ENCODE measurements at places on chromosomes 6 and 20.

GRCh38 chr6:63644668-63645326, 9.2 kb downstream of the PHF3 start:
- peak; percentile 55 for DNase-seq

GRCh38 chr6:108295676-108296075, 822 bp downstream of the AFG1L start:
- DNase-seq = no peak

GRCh38 chr6:155455766-155456165, at the start of gene NOX3:
Gene NOX3, minus strand, starts transcription at chr6:155455839. Its CDS starts 39 bp downstream, at chr6:155455800.
- DNase-seq = no peak

- no peak for DNase-seq
Observed at GRCh38 chr6:68993911-68994310, 358.8 kb downstream of the ADGRB3 start.

- no peak for DNase-seq
Observed at GRCh38 chr6:144194293-144194810, 44.0 kb downstream of the STX11 start.

DNA sequence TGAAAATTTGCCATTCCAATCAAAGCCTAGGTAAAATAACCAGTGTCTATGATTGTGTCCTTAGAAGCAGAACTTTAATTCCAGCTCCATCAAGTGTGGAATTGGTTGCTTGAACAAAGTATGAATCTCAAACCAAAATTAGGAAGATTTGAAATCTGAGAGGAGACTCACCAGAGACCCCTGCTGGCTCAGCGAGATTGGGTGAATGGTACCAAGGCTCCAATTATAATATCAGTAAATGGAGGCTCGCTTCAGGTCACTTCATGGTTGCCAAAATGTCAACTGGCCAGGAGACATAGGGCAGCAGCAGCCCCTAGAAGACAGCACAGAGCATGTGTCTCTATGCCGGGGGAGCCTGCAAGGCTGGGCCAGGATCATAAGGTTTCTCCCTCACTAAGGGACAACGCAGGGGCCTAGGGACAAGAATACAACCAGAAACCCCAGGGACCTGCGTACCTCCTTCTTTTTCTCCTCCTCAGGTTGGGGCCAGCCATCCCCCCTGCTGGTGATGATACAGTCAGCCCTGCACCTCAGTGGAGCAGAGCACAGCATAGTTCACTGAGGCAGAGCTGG, 14.0 kb downstream of the RBL1 start:
- DNase-seq = peak; percentile 7

DNA sequence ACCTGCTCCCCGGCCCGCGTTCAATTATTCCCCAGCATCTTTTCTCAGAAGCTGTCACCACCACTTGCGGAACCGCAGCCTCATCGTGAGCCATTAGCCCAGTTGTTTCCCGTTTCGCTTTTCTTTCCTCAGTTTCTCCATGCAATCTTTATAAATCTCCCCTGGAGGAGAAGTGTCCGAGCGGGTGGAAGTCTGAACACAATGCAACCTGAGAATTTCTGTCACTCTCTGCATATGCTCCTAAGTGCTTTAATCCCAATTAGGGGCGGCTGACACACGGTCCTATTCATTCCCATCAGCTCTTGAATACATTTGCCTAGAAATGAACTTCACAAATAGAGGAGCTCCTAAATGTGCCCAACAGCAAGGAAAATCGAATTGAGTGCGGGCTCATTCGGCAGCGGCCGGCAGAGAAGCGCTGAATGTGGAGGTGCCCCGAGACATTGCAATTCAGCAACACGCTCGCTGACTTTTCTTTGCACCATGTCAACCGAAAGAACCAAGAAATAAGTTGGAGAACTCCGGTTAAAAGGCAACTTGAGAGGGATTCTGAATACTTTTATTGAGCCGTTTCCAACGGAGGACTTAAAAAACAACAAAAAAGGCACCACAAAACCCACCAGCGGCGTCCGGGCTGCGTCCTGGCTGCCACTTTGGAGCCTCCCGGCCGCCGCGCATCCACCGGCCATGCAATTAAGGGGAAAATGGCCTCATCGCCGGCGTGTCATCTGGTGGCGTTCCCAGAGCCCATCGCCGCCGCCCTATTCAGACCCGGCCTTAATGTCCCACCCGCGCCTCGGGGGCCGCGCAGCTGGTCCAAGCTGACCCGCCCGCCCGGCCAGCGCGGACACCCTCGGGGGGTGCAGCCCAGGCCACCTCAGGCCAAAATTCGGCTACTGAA, 3.9 kb upstream of the PRDM13 start:
- no peak for DNase-seq

DNA sequence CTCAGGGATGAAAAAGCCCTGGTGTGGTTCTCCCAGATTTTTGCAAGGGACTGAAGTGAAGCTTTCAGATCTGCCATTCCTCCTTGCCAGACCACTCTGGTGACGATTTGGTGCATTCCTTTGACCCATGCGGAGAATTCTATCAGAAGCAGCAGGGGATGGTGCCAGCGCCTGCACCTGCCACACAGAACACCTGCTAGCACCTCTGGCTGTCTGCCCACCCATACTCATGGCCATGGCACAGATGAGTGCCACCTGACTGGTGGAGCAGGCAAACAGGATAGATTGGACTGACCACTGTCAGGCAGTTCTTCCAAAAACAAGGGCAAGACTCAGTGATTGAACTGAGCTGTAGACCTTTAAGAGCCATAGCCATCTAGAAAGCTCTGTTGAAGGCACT, 107.1 kb downstream of the CDYL start:
- no peak for DNase-seq

DNA sequence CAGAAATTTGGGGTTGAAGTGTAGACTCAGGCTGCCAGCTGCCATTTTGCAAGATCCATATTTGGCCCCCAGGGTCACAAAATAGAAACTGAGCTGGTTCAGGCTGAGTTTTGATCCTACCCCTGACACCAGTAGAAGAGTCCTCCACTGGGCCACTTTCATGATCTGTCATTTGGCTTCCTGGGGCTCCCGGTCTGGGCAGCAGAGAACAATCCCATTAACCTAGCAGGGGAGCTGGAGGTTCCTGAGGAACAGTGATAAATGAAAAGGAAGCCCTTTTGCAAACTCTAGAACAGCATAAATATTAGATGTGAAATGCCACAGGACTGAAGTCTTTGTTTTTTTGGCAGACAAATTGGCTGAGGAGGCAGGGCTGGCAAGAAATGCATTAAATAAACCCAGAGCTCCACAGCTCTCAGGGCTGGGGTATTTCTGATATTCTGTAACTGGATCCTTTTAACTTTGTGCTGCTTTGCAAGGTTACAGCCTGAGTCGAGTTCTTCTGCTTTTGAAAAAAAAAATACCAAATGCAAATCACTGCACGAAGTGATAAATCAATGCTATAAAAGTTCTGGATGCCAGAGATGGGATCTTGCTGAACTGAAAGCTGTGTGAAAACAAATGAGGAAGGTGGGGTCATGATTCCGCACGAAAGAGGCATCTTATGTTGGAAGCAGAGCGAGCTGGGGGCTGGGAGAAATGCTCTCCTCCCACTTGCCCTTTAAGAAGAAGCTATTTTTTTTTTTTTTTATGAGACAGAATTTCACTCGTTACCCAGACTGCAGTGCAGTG, 64.4 kb downstream of the SULF2 start:
- no peak for DNase-seq

DNA sequence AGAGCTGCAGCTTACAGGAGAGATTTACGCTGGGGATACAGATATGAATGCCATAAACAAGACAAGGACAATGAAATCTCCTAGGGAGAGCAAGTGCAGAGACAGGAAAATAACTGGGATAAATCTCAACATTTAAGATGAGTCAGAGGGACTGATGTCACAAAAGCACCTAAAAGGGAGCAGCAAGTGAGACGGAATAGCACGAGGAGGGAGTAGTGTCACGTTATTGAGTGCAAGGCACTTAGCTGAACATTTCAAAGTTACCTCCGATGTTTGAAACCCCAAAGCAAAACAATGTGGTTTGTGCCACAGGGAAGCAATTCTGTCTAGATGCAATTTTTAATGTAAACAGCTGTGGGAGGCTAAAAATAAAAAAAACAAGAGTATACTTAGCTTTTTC, 1131.7 kb upstream of the EYS start:
- no peak for DNase-seq

- no peak for DNase-seq
Observed at GRCh38 chr20:38299963-38300362, 4.0 kb upstream of the BPI start.

- DNase-seq = no peak
Observed at GRCh38 chr6:29769336-29769735, 46.1 kb downstream of the HLA-F start.

- DNase-seq = peak; percentile 28
Observed at GRCh38 chr20:61464307-61465303, 212.5 kb downstream of the CDH4 start.

DNA sequence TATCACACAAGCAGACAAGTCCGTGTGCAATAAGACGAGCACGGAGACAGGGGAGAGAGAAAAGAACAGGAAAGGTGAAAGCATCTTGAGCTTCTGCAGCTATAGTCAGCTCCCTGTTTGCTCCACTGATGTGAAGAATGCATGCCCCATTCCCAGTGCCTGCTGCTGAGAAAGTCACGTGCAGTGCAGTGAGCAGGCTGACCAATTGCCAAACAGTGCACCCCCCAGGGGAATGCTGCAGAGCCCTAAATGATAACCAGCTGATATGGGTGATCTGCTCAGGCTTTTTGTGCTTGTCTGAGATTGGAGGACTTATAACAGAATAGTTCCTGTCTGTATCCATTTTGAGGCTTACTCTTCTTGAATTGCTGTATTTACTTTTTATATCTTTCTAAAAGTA, 121.5 kb downstream of the PACRG start:
- DNase-seq = no peak

DNA sequence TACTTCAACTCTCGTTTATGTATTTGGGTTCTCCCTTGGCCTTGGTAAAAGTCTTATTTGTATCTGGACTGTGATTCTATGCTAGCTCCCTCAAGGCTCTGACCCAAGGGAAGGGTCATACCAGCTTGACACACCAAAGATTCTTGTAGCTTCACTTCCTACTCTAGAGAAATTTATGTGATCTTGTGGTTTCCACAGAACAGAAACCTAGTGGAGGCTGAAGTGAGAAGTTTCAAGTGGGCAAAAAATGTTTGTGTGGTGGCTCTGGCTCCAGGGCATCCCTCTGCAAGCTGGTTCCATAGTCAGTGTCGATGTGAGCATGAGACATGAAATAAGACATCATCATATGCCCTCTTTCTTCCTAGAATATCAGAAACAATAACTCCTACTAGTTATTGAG, 48.1 kb upstream of the TNFRSF21 start:
- no peak for DNase-seq

DNA sequence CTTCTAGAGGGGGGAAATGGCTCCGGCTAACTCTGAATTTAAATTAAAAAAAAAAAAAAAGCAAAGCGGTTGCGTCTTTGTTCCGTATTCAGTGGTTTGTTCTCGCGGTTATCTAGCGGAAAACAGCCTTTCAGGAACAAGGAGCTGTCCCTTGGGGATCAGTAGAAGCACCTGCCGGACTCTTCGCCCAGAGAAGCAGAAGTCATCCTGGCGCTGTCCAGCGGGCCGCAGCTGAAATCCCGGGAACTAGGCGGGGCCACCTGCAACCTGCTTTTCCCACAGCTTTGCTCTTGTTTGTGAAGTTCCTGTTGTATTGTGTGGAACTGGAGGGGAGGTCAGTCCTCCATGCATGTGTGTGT, 43.9 kb upstream of the GJE1 start:
- peak; percentile 47 for DNase-seq

DNA sequence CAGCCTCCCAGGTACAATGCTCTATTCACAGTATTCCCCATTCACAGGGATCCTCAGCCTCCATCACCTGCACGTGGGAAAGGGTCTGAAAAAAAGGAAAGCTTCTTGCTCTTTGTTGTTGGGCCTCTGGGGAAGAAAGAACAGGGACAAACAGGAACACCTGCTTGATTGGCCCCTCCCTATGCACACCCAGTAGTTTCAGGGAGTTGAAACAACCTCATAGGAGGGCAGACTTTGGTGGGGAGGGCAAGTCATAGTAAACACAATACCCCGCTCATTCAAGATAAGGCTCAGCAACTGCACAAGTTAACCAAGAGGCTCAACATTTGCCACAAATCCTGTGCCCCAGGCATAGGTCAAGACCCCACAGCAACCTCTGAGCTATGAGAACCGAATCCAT, 1.7 kb downstream of the GHRH start:
- no peak for DNase-seq

DNA sequence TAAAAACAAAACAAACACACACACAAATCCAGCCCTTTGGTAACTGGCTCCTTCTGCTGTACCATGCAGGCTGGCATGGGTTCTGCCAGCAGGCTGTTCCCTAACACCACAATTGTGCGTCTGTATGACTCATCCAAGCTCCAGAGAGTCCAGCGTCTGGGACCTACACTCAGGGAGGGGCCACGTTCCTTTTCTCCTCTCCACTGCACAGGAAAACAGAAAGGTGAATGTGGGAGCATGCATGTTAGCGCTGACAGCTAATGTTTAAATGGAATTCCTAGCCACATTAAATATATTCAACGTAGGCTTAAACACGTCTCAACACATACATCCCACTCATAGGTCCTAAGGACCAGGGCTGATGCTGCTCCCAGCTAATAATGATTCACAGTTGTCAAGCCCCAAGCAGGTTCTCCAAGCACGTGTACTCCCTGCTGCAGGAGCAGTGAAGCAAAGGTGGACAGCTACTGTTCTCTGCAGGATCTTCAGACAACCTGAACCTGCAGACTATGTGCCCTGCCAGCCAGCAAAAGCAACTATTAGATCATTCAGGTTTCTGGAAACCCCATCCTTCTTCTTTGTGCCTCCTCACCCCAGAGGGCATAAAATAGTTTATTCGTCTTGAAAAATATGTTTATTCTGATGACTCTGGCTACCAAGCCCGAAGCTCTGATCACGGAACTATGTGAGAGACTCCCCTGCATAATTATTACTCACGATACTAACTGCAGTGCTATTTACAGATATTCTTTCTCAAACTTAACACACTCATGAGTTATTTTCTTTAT, 20.9 kb downstream of the MAP1LC3A start:
- peak; percentile 83 for DNase-seq
